ENCODE measurements at places on chromosomes 5 and 9.

GRCh38 chr5:141841378-141842180 is 36.6 kb downstream of the PCDH1 start:
- peak; percentile 84 for DNase-seq

DNA sequence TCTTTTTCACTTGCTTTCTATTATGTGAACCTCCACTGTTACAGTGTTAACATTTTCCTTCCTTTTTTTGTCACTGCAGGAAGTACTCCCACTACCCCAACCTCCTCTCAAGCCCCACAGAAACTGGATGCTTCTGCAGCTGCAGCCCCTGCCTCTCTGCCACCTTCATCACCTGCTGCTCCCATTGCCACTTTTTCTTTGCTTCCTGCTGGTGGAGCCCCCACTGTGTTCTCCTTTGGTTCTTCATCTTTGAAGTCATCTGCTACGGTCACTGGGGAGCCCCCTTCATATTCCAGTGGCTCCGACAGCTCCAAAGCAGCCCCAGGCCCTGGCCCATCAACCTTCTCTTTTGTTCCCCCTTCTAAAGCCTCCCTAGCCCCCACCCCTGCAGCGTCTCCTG is 18.8 kb downstream of the NUP214 start:
- DNase-seq: no peak

DNA sequence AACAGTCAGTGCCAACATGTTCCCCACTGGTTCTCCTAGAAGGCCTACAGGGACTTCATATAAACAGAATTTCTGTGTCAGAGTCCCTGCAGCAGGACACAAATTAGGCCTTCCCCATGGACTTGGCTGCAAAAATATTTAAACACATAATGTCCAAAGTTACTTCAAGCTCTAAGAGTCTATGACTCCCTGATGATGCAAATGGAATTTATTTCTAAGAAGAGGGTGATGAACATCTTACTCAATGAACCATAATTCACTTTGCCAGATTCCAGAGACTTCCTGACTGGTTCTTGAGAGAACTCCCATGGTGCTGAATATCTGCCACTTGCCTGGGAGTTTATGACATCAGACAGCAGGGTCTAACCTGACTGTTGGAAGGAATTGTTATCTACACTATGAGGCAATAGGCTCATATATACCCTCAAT is 32.7 kb upstream of the ADRA1B start:
- DNase-seq: no peak

GRCh38 chr5:132751444-132751843 is 4.2 kb downstream of the CCNI2 start:
- no peak for DNase-seq

- no peak for DNase-seq
Observed at GRCh38 chr5:61463596-61463995, 131.5 kb downstream of the ZSWIM6 start.

- peak; percentile 61 for DNase-seq
Observed at GRCh38 chr9:37621273-37622121, 29.1 kb upstream of the TOMM5 start.

GRCh38 chr5:157708866-157709265 is 22.4 kb upstream of the THG1L start:
- no peak for DNase-seq

DNA sequence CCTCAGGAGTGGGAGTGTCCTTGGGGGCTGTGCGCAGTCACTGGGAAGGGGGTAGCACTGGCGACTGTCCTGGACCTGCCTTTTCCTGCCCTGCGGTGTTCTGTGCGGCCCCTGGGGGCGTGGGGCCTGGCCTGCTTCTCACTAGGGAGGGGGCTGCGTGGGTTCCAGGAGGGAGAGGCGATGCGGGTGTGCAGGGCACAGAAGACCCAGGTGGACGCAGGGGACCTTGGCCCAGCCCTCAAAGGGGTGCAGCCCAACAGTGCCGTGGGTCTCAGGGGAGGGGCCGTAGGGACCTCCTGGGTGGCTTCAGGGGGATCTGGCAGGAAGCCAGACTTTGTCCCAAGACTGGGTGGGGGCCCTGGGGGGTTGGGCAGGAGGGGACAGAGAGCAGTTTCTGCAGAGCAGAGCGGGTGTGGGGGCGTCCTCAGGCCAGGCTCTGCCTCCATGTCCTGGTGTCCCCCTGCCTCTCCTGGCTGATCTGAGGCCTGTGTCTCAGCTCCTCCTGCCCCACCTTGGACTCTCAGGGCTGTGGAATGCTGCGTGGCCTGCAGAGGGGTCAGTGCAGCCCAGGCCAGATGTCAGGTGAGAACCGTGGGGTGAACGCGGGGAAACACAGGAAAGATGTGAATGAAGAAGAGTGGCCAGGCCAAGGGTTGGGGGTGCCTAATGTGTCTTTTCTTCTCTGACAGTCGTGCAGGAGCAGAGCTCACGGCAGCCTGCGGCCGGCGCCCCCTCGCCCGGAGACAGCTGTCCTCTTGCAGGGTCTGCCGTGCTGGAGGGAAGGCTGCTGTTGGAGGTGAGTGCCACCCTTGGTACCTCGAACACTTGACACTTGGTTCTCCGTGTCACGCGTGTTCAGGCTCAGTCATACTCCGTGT is 54.6 kb downstream of the AHRR start:
- no peak for DNase-seq

GRCh38 chr9:87628346-87628745 is 97.6 kb upstream of the CTSL start:
- DNase-seq: no peak

DNA sequence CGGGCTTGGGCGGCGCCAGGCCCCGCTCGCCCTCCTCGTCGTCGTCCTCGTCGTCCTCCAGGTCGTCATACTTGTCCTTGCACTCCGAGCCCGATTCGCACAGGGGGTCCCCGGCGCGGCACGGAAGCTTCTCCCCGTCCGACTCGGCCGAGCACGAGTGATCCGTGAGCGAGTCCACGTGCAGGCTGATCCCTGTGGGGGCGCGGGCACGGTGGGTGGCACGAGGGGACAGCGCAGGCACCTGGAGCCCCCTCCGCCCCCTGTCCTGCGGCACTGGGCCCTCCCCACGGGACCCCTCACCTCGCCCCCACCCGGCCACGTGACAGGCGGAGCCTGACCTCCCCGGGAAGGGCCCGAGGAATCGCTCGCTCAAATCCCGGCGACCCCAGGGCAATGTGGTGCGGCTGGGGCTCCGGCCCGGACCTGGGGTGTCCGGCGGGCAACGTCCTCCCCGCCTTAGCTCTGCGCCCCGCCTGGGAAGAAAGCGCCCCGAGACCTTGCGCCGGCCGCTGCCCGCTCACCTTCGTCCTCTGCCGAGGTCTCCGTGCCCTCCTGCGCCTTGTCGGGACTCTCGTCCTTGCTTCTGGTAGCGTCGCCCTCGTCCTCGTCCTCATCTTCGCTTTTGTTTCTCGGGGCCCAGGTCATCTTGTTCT is 2.5 kb downstream of the IRX2 start:
- no peak for DNase-seq

DNA sequence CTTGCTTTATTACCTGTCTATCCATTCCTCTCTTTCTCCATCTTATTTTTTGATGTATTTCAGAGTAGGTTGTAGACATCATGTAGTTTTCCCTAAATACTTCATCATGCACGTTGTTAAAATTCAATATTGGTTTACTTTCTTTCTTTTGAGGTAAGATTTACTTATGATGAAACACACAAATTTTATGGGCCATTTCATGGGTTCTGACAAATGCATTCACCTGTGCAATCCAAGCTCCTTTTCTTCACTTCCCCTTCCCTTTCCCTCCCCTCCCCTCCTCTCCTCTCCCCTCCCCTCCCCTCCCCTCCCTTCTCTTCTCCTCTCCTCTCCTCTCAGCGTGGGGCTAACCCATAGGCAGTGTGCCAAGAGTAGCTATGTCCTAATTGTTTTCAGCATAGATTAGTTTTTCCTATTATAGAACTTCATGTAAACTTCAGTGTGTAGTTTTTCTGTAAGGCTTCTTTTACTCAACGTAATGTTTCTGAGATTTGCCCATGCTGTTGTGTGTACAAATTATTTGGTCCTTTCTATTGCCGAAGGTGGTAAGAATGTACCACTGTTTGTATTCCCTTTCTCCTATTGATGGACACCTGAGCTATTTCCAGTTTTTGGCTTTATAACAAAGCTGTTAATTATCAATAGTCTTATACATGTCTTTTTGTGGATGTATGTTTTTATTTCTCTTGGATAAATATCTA is 92.9 kb upstream of the CLINT1 start:
- DNase-seq: peak; percentile 89

DNA sequence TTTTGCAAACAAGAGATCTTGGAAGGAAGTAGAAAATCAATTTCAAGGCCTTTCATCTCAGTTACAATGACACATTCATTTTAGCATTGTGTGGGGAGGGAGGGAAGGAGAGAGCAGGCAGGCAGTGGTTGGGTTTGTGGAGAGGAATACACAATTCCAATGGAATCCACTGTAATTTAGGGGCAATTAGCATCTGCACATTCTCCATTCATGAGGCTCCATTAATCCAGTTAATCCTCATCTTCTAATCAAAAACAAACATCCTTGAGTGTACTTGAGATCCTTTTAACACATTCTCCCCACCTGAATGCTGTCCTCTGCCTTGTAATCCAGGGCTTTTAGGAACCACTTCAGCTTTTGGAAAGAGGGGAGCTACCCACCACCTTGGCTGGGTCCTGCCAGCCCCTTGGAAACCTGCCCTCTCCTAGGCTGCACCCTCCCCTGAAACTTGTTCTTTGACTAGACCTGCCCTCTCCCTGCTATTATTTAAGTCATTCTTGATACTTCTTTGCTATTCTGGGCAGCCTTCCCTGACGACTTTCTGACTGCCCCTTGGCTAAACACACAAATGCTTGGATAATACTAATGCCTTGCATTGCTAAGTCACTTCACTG is 271.2 kb downstream of the SLIT3 start:
- DNase-seq: no peak

GRCh38 chr5:94440015-94440414 is 178.4 kb downstream of the KIAA0825 start:
- peak; percentile 79 for DNase-seq

GRCh38 chr5:130693509-130693908 is 471.5 kb downstream of the HINT1 start:
- DNase-seq: no peak

GRCh38 chr9:124863371-124863871 is 1.5 kb downstream of the ARPC5L start:
- DNase-seq: peak; percentile 26

GRCh38 chr5:160507221-160507721 is 85.6 kb downstream of the PTTG1 start:
- DNase-seq: no peak

DNA sequence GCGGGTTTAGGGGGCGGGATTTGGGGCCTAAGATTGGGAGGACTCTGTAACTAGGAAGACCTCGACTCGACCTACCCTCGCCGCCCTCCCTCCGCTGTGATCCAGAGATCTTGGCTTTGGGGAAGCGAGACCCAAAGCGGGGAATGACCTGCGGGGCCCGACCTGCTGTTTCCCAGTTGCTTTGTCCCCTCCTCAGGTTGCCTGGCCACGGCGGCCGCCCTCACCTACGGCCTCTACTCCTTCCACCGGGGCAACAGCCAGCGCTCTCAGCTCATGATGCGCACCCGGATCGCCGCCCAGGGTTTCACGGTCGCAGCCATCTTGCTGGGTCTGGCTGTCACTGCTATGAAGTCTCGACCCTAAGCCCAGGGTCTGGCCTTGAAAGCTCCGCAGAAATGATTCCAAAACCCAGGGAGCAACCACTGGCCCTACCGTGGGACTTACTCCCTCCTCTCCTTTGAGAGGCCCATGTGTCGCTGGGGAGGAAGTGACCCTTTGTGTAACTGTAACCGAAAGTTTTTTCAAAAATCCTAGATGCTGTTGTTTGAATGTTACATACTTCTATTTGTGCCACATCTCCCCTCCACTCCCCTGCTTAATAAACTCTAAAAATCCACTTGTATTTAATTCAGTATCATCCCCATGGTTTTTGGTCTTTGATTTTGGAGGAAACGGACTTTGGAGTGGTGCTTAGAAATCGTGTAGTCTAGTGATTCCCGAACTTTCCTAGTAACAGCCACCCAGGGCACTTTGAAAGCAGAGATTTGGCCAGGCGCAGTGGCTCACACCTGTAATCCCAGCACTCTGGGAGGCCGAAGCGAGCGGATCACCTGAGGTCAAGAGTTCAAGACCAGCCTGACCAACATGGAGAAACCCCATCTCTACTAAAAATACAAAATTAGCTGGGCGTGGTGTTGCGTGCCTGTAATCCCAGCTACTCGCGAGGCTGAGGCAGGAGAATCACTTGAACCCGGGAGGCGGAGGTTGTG is 878 bp downstream of the HIGD2A start:
- no peak for DNase-seq

DNA sequence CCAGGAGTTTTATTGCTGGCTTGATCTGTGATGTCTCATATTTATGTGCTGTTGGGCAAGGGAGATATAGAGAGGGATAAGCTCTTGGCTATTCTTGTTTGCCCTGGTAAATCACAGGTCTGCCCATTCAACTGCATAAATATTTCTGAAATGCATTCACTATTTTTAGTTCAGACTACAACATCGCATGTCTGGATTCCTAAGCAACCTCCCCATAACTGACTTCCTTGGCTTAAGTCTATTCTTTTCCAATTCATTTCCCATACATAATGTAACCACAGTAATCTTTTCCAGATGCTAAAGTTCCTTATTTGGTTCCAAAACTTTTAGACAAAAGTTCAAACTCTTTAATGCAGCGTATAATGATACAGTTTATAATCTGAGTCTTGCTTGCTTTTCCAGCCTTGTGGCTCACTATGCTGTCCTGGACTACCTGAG is 321.4 kb upstream of the ACTBL2 start:
- DNase-seq: no peak

DNA sequence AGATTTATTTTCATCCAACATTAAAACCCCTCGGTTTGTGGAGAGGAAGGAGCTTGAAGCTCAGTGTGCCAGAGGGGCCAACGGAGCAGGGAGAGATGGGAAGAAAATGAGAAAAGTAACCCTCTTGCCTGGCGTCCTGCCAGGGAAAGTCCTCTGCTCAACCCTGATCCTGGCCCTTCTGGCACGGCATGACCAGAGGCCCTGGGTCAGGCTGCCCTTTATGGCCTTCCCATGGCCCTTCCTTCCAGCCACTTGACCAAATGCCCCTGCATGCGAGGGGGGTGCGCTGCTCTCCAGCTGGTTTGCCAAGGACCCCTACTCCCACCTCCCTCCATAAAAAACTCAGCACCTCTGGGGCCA is 43.8 kb downstream of the SPRY4 start:
- DNase-seq: no peak

DNA sequence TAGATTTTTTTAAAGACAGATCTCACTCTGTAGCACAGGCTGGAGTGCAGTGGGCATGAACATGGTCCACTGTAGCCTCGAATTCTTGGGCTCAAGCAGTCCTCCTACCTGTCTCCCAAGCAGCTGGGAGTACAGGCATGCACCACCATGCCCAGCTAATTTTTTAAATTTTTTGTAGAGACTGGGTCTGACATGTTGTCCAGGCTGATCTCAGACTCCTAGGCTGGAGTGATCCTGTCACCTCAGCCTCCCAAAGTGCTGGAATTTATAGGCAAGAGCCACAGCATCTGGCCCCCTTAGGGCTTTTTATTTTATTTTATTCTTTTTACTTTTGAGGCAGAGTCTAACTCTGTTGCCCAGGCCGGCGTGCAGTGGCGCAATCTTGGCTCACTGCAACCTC is 56.4 kb downstream of the NSD1 start:
- no peak for DNase-seq

- DNase-seq: peak; percentile 2
Observed at GRCh38 chr5:63398346-63398745, 563.9 kb downstream of the HTR1A start.
